NT2/D1 (cell line): ENCODE measurements at places on chromosomes 12 and 14.

DNA sequence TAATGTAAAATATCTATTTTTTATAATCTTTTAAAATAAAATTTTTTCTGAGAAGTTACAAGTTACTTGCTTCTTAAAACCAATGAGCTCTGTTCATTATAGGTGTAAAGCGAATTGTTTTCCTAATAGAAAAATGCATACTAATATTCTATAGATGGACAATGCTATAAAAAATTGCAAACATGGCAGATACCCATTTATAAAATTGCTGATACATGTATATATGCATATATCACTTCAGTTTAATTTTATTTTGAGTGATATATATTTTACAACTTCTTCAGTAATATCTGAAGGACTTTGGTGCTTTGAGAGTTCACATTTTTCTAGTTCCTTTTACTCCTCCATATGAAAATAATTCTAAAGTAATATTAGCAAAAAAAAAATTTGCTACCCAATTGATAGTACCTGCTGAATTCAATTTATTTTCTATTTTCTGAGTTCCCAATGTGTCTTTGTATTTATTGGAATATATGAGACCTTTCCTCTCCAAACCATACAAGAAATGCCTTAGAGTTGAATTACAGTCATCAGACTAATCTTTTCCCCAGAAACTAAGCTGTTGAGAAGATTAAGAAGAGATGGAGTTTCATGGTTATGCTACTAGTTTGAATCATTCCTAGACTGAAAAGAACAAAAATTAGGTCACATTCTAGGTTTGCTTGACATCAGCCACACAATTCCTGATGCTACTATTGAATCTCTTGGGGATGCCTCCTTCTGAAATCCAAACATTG is 1937.5 kb upstream of the SEL1L start:
- no peak for DNase-seq

DNA sequence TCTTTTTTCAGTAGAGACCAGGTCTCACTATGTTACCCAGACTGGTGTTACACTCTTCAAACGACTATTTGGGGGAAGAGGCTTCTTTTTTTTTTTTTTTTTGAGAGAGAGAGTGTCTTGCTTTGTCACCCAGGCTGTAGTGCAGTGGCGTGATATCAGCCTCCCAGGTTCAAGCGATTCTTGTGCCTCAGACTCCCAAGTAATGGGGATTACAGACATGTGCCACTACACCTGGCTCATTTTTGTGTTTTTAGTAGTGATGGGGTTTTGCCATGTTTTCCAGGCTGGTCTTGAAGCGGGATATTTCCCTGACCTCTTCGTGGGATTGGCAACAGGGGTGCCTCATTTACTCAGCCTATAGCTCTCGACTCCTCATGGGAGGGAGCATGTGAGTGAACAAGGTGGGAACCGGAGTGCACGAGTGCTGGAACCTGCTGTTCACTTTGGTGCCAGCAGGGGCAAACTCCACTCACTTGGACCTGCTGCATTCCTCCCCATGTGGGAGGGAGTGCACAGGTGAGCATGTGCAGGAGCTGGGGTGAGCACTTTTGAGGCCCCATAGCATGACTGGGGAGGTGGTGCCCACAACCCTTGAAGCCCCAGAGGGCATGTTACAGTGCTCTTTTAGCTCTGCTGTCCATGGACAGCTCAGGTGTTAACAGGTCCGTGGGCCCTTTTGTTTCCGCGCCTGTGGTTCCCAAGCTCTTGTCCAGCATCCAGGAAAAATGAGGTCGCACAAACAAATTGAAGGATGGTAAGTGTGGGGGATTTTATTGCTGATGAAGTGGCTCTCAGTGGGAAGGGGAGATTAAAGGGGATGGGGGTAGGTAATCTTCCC is 79.1 kb upstream of the HECTD1 start:
- DNase-seq = no peak

DNA sequence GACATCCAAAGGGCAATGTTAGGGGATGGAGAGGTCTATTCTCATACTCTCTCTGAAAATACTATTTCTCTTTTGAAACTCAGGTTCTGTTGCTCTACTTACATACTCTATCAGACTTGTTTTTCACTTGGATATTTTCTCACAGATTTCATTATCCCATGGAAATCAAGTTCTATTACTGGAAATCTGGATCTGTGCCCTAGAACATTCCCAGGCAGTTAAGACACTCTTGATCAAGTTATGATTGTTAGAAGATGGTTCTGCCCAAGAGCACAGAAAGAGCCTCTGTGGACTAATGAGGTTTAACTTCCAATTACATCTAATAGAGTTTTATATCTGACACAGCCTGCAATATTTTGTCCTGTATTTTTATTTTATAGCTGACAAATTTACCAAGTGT is 591.0 kb upstream of the ATP2B1 start:
- DNase-seq = no peak

GRCh38 chr14:88995437-88996198 is 171.2 kb downstream of the TTC8 start:
- no peak for DNase-seq

- DNase-seq = no peak
Measured at GRCh38 chr14:78592616-78593219, 422.5 kb downstream of the NRXN3 start.

- DNase-seq = peak; percentile 85
Measured at GRCh38 chr12:29317556-29318363, 63.2 kb downstream of the ERGIC2 start.

- DNase-seq = peak; percentile 28
Measured at GRCh38 chr12:28460420-28461130, 270.3 kb downstream of the CCDC91 start.
